Stimulated activated CD8-positive, alpha-beta memory T cell treated with anti-CD3 and anti-CD28 coated beads, Interleukin-15, amount 100 ng/mL, for 24 hours (primary cell): ENCODE measurements at places on chromosomes 6 and 20.

DNA sequence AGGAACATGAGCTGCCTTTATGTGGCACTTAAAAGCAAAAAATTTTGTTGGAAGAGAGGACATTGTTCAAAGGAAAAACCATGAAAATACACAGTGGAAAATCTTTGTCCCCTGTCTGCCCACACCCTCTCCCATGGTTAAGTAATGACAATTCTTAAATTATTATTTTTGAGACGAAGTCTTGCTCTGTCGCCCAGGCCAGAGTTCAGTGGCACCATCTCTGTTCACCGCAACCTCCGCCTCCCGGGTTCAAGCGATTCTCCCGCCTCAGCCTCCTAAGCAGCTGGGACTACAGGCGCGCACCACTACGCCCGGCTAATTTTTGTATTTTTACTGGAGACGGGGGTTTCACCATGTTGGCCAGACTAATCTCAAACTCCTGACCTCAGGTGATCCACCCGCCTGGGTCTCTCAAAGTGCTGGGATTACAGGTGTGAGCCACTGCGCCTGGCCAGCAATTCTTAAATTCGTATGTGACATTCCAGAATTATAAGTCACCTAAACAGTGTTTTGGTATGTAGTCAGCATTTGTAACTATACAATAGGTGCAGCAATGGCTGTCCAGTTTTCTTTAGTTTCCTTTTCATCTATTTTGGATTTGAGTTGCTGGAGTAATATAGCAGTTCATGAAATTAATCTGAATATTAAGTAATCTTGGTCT lies 636 bp upstream of the SSR1 start:
- DNase-seq, result no peak

GRCh38 chr6:71388068-71388744 lies 99.6 kb downstream of the OGFRL1 start:
- DNase-seq, result no peak

- DNase-seq, result no peak
These were observed 57.1 kb downstream of the ITCH start for GRCh38 chr20:34420146-34420545.

- DNase-seq, result no peak
These were observed 64.9 kb downstream of the LAMA4 start for GRCh38 chr6:112189494-112189893.

- no peak for DNase-seq
These were observed 6.7 kb upstream of the TEAD3 start for GRCh38 chr6:35503534-35503933.

DNA sequence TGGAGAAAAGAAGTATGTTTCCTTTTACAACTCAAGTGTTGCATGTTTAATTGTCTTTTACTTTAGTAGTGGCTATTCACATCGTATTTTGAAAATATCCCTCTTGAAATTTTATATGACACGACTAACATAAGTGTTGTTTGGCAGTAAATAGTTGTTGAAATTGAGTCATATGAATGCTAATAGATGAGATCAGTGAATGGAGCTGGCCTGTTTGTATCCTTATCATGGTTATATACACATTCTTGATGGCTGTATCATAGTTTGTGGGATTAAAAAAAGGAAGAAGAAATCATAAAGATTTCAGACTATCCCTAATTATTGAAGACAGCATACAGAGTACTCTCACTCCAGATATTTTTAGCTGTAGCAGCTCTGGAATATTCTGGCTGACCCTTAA lies 8.2 kb upstream of the RAE1 start:
- DNase-seq, result no peak

DNA sequence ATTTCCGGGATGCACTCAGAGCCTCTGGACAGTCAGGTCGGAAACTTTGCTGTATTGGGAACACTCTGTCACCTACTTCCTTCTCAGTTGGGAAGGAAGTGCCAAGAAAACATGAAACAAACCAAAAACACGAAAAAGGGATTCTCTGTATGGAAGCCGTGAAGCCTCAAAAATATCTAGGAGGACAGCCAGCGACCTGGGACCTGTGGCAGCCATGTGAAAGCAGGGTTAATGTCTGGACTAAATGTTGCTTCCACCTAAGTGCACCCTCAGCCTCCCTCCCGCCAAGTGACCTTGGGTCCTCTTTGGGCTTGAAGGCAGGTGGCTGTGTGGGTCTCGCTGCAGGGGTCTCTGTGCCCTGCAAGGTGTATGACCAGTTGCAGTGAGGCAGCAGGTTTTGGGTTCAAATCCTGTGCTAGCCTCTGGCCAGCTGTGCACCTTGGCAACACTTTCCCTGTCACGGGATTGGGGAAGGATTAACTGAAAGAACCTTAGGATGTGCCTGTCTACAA lies 851 bp downstream of the MAVS start:
- no peak for DNase-seq

DNA sequence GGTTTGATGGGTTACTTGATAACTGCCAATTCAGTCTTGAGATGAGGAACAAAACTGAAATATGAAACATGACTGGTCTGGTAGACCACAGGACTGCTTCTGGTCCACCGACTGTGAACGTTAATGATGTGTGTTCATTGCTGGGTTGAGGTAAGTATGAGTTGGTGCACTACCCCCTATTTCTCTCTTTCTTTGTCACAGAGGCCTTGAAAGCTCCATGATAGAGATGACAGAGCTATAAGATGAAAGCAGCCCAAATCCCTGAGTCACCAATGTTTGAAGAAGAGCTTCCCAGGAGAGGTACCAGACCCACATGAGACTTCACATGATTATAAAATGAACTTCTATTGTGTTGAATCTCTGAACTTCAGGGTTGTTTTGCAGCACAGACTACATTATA lies 555.5 kb downstream of the PTPRT start:
- no peak for DNase-seq

DNA sequence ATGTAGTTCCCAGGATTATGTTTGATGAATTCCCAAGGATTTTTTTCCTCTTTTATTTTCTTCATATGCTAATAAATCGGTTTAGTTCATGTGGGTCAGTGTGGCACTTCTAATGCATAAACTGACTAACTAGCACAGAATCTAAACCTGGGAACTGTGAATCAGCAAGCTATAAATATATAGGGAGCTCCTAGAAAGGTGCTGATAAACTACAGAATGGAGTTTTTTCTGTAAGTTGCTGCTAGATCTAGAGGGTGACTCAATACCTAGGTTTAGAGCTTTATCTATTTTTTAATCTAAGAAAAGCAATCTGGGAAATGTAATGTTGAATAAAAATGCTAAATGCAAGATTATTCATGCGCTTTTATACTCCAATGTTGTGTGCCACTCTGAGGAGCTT lies 118.8 kb upstream of the PTCHD4 start:
- DNase-seq, result no peak

DNA sequence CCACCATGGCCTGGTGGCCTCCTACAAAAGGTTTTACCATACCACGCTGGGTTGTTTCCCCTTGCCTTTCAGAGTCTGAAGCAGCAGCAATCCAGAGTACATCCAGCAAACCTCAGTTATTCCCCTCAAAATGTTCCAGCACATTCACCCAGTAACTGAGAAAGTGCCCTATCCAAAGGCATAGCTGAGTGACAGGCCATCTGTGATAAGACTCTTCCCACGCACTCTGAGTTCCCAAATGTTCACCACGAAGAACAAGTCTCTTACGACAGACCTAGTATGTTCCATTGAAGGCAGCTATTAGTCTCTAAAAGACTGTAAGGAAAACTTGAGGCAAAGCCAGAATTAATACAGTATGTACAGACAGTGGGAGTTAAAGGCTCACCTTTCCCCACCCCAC lies 31.6 kb upstream of the C20orf144 start:
- no peak for DNase-seq

GRCh38 chr6:120410586-120410985 lies 923.7 kb downstream of the TBC1D32 start:
- DNase-seq, result no peak

DNA sequence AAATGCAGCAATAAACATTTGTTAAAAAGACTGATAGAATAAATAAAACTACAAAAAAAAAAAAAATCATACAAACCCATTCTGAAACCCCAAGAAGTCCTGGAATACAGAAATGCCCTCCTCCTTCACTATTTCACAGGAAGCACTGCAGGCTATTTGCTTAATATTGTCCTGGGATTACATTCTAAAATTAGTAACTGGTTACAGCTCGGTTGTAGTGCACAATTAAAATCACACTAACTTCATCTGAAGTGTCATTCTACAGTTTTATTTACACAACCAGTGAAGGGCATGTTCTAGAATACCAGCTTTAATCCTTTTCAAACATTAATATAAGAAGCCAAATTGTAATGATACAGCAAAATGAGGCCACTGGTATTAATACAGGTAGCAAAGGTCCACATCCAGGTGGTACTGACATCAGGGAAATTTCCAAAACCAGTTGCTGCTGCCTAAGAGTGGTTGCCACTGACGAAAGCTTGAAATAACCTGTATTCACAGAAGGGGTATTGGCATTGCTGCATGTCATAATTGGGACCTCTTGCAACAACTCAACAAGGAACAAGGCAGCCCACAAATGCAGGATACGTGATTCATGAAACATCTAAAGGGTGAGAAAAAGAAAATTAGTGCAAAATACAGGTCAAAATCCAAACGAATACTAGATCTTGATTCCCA lies 26.9 kb downstream of the AKIRIN2 start:
- no peak for DNase-seq

DNA sequence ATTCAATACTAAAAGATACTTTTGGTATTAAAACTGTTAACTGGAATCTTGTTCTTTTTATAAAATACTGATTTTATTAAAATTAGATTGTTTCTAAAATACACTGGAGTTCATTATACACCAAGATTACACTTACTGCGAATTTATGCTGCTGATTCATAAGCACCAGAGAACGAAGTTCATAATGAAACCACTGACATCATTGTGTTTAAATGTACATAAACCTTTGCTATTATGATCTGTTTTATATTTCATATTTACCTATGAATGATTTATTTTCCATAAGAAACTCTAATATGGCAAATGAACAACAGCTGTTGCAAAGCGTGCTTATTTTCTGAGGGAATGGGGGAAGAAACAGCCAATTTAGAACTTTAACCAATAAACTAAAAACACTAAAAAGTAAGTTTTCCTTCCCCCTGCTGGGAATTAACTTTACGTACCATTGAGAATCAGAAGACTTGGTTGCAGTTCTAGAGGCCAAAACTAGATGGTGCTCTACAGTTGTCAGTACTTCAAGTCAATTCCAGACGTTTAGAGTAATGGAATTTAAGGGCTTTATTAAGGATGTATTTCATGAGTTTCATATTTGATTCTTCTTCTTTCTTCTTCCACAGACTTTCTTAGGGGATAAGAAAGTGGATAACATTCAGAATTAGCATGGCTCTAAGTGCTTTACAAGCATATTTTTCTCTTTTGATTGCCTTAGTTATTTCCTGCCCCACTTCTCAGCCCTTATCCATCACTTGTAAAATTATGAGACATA lies 30.8 kb upstream of the COL19A1 start:
- DNase-seq, result no peak

GRCh38 chr6:40743690-40744446 lies 156.7 kb upstream of the LRFN2 start:
- DNase-seq, result no peak

GRCh38 chr6:163871616-163872015 lies 457.1 kb downstream of the QKI start:
- no peak for DNase-seq

DNA sequence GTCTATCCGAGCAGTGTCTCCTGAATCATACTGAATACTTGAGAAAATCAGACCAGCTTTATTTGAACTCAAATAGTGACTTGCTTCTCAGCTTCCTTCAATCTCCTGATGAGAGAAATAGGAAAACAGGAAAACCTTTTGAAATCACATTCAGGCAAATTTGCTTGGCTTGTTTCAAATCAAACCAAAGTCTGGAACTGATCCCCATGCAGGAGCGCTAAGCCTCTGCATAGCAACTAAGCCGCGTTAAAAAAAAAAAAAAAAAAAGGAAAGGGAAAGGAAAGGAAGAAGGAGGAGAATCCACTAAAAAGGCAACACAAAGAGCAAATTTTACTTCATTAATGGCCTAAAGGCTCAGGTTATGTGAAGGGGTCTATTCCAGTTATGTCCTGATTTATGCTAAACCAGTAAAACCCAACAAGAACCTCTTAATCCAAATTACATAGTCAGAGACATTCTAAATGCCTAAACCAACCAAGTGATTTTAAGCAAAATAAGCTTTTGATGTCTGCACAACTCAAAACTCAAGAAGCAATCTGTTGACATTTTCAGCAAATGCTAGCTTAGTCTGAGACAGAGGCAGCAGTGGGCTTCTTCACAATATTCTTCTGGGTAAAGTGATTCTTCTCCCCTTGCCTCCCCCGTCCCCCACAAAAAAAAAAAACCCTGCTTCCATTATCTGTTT lies 112.5 kb downstream of the SOBP start:
- no peak for DNase-seq

DNA sequence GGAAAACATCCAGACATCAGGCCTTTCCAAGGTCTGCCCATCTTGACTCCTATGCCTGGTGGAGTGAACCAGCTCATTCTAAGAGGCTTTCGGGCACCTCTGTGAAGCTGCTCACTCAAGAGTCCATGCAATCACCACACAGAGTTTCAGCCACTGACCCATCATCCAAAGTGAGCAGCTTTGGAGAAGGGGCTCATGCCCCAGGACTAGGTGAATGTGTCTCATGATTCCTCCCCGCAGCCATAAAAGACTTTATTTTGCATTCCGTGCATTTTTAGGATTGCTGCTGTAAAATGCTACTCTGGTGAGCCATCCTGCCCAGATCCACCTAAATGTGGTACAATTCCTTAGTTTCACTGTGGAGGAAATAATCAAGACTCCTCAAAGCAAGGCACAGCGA lies 44.5 kb upstream of the EZR start:
- no peak for DNase-seq

DNA sequence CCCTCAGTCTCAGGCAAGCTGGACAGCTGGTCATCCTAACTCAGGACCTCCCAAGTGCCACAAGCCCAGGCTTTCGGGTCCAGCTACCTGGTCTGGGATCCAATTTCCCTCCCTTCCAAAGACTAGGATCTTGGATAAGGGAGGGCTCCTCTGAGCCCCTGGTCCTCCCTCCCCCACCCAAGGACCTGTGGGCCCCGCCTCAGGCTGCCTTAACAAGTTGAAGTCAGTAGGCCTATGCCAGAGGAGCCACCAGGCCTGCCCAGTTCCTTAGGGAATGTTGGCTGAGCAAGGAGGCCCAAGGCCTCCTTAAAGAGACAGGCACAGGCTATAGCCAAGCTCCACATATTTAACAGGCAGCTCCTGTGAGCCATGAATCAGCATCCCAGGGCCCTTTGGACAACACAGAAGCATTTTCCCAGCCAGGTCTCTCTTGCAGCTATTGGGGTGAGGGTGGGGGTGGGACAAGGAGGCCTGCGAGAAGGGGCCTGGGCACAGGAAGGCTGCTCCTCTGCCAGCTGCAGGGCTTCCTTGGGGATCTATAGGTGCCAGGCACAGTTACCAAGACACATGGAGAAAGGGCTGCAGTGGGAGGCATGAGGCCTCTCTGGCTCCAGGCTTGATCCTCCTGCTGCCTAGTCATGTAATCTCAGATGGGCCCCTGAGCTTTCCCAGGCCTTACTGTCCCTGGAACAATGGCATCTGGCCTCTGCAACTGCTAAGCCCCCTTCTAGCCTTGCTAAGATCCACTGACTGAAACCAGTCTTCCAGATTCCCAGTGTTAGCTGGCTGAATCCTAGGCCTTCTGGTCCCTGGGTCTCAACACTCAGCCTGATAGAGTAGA lies 27.4 kb upstream of the NOL4L start:
- DNase-seq, result no peak
